ENCODE measurements at places on chromosomes 13 and 19.

DNA sequence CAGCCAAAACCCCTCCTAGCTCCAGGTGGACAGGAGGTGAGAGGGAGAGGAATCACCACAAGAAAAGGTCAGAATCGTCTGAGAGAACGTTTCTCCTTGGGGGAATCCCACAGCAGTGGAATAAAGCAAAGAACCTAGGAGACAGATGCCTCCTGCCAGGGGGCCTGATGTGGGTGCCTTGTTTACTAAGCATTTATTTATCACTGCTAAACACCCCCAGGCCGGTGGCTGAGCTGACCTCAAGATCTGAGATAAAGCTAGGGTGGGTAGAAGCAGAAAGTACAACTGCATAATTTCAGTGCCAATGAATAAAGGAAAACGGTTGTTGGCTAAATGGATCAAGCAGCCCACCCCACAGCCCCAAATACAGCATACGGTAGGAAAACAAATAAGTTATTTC, 33.9 kb upstream of the ATP11A start:
- no peak for DNase-seq

- DNase-seq, result no peak
Measured at GRCh38 chr13:111298214-111298975, 22.0 kb upstream of the TEX29 start.

DNA sequence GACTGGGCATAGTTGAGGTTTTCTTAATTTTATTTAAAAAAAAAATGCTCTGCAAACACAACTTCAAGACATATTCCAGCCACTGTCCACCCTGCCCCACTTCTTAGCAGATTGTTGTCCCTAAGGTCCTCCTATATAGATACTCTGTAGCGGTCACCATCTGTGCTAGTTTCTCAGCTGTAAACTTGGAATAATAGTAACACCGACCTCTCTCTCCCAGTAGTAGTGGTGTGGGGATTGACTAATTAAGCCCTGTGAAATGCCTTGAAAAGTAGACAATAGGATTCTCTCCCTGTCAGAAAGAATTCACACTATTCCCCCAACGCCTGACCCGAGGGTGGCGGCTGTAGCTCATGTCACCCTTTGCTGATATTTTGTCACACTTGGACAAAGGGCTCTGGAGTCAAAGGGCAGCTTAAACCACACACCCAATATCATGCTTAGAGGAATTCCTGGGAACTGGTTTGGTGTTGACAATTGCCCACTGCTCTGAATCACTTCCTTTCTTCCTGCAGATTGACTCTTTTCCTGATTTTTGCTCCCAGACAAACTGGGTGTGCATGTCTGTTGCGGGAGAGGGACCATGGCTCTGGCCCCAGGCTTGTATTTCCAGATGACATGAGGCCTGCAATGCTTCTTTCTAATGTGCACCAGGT, 9.2 kb upstream of the SERP2 start:
- no peak for DNase-seq

DNA sequence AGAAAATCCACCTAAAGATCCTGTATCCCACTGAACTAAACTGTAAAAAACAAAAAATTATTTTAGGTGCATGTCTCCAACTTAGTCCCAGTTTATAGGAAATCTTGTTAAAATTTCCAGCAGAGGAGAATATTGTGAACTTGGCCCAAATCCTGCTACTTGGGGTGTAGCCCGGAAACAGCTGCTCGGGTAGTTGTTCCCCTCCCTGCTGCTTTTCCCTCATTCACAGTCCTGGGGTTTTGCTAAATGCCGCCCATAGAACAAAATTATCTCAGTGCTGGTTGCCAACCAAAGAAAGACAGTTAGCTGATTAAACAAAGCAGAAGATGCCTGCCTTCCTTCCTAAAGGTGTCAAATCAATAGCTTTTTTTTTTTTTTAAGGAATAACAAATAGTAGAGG, 330.5 kb upstream of the KLF12 start:
- no peak for DNase-seq

DNA sequence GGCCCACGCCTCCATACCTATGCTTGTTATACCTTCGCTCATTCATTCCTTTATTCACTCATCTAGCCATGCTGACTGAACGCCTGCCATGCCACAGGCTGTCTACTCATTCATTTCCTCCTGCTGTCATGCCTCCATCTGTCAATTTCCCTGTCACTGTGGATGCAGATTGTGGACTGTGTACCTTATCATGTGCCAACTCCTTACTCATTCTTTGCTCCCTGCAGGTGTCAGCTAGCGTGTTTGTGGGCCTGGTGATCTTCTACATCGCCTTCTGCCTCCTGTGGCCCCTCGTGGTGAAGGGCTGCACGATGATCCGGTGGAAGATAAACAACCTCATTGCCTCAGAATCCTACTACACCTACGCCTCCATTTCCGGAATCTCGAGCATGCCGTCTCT, 4.1 kb upstream of the PSMD8 start:
- no peak for DNase-seq

DNA sequence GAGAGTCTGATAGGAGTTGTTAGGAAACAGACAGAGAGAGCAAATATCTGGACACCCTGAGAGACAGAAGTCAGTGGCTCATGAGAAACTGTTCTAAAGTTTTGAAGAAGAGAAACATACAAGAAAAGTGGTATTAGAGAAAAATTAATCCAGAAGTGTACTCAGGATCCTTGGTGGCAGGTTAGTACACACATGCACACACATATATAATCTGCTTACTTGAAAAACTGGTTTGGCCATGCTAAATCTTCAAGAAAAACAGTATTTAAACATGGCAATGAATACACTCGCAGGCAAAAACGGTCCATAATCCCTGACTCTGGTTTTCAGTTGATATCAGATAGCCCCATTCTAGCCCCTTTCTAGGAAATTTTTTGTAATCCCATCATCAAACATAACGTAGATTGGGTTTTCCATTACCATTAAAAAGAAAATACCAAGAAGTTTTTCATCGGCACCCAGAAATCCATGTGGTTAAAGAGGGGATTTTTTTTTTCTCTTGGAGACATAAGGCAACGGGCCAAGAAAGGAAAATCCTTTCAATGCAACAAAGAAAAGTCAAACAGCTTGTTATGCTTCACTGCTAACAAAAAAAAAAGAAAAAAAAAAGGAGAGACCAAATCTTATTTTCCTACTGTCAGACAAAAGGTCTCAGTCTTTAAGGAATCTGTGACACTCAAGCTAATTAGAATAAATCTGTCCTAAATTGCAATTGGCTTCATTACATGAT, 178.0 kb upstream of the MIR17HG start:
- no peak for DNase-seq

GRCh38 chr13:106496072-106496997, 39.1 kb downstream of the EFNB2 start:
- DNase-seq, result peak; percentile 56

DNA sequence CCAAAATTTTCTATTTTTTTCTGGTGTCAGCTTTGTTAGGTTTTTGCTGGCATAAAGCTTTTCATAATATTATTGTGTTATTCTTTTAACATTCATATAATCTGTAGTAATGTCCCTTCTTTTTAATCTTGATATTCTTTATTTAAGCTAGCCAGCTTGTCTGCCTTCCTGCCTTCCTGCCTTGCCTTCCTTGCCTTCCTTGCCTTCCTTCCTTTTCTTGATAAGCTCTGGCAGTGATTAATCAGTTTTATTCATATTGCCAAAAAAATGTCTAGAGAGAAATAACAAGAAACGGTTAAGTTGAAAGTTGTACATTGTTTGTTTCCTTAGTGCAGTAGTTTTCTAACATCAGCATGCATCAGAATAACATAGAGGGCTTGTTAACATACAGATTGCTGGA, 257.5 kb downstream of the MAB21L1 start:
- DNase-seq, result no peak

DNA sequence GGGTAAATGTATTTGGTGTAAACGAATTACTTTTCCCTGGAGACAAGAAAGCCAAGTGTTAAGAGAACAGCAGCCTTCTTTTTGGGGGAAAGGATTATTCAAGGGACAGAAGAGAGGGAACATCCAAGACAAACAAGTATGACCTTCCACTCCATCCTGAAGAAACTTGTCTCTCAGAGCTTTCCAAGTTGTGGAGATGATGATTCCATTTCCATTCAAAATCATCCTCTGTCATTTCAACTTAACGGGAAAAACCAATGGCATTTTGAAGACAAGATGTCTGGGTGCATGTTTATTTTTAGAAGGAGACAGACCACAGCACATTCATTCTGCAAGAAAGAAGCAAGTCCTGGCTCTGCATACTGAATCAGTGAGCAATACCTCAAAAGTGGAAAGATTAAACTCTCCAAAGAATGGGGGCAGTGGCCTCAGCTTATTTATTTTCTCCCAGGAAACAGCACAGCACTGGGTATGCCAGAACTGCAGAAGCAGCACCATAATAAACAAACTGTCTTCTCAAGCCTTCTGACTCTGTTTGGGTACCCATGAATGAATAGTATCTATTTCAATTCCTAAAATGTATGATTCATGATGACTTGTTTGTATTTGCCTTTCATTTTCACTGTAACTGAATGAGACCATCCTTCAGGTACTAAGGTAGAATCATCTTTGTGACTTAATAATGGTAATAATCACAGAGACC, 541.0 kb downstream of the RFC3 start:
- no peak for DNase-seq

DNA sequence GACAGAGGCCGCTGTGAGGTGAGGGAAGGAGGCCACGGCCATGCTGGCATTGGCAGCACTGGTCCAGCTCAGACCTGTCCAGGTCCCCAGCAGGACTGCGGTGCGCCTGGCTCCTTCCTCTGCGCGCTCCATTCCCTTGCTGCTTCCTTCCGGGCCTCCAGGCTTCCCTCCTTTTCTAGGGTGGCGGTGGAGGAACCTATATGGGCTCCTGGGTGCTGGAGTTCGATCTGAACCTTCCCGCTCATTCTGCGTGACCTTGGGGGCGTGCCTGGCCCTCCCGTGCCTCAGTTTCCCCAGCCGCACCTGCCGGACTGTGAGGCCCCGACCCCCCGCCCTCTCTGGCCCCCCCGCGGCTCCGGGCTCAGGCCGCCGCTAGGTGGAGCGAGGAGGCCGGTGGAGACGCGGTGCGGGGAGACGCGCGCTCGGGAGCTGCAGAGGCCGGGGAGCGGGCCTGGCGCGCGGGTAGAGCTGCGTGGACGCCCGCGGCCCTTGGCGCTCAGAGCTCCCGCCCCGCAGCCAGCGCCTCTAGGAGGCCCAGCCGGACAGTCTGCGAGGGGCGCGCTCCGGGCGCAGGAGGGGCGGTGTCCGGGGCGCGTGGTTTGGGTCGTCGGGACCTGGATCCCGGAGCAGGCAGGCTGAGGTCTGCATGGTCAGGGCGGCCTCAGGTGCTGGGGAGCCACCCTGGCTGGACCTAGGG, 29.9 kb downstream of the EFNA2 start:
- DNase-seq, result peak; percentile 33

Data from NCI-H345 (cell line).